ENCODE measurements at places on chromosomes 4 and X. TPM values are rescaled to one million over a fixed set of nuclear protein-coding genes. Genes with fewer than 3 reads are reported as not detected.

GRCh38 chr4:16205298-16206164 is 20.7 kb downstream of the TAPT1 start:
- peak; percentile 37 for DNase-seq

DNA sequence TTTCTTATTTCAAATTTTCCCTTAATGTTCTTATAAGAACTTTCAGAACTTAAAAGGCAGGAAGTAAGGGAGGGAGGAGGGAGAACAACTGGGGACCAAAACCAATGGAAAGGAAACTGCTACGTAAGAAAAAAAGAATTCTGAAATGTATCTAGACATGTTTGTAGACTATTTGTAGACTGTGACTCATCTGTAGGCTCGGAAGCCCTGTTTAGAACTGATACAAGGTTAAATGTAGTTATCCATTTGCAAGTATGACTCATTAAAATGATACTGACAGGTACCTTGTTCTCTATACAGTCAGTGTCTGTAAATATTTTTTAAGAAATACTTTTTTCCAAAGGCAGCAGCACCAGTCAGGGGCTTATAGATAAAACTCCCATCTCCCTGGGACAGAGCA is 202.0 kb downstream of the DHX15 start:
- no peak for DNase-seq

GRCh38 chr4:91448668-91449330 is 855.0 kb upstream of the GRID2 start:
- DNase-seq = no peak

GPM6B gene
- 205 TPM for total RNA-seq

ASB5 gene
- total RNA-seq = 0.31 TPM

- DNase-seq = peak; percentile 74
Measured at GRCh38 chrX:3638280-3638873, 75.1 kb downstream of the PRKX start.

CCNA2 gene
- 171 TPM for total RNA-seq

DNA sequence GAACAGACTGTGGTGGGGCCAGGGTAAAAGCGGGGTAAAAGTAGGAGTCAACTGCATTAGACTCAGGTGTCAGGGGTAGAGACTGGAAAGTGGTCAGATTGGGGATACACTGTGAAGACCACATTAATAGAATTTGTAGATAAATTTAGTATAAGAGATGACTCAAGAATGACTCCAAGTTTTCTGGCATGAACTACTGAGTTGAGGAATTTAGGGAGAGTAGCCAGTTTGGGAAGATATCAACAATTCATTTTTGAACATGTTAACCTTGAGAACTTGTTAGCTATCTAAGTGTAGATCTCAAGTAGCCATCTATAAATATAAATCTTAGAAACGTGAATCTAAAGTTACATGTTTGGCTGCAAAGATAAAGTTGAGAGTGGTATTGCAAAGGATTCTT is 206.9 kb upstream of the HCCS start:
- DNase-seq = no peak

Data from H7 (cell line).